ENCODE measurements at places on chromosomes 7 and 10. TPM values are rescaled to one million over a fixed set of nuclear protein-coding genes. Genes with fewer than 3 reads are reported as not detected.

The ZNF117 gene
- total RNA-seq, result 2.4 TPM

The LAMB1 gene
- 0.52 TPM for total RNA-seq

DNA sequence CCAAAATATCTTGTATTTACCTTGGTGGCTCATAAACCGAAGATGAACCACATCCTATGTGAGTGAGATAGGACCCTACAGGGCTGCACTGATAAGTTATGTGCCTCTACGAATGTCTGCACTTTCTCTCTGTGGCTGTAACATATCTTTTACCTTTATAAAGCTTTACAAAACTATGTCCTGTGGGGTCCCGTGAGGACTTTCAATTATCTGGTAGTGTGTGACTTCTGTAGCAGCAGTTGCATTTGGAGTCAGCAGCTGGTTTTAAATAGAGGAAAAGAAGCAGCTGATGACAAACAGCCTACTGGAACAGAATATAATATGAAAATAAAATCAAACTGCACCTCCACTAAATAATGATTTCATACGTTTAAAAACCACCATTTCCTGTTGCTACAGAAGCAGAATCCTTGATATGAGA is 222.4 kb upstream of the GNAI1 start:
- DNase-seq, result peak; percentile 33

- DNase-seq, result no peak
Observed at GRCh38 chr7:45153233-45153632, 4.4 kb upstream of the RAMP3 start.

DNA sequence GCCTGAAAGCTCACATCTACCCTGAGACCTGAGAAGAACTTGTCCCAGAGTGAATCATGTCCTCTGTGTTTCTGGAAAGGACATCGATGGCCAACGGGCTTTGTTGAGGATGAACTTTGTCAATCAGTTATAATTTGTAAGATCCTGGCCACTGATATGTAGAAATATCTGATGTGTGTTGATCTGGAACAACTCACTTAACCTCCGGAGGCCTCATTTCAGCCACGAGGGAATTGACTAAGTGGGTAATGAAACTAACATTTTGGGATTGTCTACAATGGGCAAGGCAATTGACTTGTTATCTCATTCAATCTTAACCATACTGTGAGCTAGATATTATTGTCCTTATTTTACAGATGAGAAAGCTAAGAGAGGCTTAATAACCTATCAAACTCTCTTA is 468.1 kb upstream of the NRP1 start:
- no peak for DNase-seq

GRCh38 chr7:37277513-37277912 is 171.2 kb downstream of the ELMO1 start:
- DNase-seq, result no peak

DNA sequence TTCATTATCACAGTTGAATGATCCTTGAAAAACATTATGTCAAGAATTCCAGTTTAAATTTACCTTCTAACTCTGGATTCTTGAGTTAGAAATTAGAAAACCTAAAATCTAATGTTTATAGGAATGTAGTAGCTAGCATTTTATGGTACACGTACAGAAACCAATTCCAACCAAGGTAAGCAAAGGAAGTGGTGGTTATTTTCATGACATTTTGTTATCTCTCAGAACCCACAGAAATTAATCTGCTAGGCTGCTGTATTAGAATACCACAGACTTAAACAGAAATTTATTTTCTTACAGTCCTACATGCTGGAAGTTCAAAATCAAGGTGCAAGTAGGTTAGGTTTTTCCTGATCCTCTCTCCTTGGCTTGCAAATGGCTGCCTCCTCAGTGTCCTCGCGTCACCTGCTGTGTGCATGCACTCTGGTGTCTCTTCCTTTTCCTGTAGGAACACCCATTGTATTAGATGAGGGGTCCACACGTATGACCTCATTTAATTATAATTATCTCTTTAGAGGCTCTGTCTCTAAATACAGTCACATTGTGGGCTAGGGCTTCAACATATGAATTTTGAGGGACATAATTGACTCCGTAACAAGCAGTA is 8.5 kb upstream of the CSTF2T start:
- no peak for DNase-seq

Measured in CD4-positive, CD25-positive, alpha-beta regulatory T cell (primary cell).